ENCODE measurements at places on chromosomes 2 and 18.

GRCh38 chr2:134120406-134120732 lies 133.5 kb upstream of the MGAT5 start:
- DNase-seq, result no peak

DNA sequence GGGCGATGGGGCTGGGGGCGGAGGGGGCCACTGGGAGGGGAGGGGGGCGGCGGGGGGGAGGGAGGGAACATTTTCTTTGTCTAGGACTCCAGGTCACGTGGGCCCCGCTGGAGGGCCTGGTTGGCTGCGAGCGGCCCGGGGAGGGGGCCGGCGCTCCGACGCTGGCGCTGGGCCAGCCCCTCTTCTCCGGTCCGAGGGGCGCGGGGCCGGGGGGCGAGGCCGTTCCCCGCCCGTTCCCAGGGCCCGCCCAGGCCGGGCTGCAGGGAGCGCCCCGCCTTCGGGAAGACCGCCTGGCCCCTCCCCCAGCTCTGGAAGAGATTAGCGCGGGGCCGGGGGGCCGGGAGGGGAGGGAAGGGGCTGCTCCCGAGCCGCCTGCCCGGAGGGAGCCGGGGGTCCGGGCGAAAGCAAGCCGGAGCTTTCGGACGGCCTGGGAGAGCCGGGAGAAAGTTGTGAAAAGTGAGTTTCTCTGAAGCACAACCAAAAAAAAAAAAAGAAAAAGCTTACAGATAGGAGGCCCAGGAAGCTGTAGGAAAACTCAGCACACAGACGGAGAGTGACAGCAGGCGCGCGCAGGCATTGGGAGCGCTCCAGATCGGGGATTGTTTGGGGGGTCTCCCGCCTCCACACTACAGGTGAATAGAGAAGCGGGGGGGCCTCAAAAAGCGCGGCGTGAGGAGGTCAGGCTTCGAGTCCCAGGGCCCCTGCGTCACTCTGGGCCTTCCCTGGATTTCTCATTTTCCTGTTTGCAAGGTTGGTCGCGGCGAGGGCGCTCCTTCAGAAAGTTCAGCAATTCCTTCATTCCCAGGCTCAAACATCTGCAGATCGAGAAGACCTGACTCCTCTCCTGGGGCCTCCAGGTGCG lies 84.1 kb upstream of the POMC start:
- DNase-seq, result peak; percentile 64

GRCh38 chr18:74229891-74230290 lies 61.9 kb downstream of the CYB5A start:
- DNase-seq, result peak; percentile 92

DNA sequence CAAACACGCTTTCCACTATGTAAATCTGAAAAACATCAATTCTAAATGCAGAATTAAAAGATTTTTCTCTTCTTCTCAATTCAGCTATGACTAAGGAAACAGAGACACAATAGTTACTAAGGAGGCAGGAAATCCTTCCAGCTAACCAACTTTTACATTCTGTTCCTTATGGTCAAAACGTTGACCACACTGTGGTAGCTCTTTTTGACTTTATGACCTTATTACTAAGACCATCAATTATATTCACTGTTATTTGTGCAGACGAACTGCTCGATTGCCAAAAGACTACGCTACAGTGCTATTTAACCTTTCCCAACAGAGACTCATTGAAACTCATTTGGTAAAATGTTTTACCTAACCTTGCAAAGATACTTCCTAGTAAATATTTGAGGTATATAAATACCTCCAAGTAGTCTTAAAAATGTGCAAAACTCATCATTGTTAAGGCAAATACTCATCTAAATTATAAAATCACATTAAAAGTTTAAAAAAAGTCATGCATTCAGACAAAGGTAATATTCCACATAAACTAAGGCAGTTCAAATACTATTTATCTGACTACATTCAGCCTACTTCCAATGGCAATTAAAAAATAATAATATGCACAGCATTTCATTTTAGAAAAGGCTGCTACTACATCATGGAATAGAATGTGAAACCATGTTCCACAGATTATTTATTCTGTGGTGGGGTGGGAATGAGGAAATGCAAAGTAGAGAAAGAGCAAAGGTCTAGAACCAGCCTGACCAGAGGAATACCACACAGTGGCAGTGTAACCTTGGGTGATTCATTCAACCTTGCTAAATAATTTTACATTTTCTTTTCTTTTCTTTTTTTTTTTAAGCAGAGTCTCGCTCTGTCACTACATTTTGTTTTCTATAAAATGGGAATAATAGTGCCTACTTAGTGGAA lies 139.9 kb downstream of the THADA start:
- no peak for DNase-seq

- no peak for DNase-seq
Measured at GRCh38 chr2:146004462-146004861, 1484.5 kb upstream of the ZEB2 start.

DNA sequence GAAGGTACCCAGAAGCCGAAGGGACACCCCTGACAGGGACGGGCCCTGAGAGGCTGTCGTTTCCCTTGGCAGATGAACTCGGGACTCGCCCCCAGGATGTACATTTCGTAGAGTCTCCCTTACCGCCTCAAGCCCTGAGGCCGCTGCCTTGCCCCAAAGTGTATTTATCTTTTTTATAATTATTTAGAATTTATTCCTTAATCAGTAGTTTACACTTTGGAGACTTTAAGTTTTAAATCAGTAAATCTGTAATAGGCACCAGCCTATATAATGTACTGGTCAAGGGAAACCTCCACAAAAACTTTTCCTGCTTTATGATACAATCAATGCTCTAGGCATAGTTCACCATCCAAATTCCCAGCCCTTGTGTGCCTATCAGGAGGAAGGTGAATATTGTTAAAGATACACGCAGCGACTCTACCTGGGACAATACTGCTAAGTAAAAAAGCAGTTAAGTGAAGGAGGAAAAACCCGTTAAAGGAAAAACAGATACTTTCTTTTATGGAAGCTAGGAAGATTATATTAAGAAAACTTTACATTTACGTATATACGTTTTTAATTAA lies 848 bp downstream of the VRK2 start:
- no peak for DNase-seq

GRCh38 chr18:48902023-48902855 lies 48.5 kb downstream of the SMAD7 start:
- DNase-seq, result peak; percentile 71

DNA sequence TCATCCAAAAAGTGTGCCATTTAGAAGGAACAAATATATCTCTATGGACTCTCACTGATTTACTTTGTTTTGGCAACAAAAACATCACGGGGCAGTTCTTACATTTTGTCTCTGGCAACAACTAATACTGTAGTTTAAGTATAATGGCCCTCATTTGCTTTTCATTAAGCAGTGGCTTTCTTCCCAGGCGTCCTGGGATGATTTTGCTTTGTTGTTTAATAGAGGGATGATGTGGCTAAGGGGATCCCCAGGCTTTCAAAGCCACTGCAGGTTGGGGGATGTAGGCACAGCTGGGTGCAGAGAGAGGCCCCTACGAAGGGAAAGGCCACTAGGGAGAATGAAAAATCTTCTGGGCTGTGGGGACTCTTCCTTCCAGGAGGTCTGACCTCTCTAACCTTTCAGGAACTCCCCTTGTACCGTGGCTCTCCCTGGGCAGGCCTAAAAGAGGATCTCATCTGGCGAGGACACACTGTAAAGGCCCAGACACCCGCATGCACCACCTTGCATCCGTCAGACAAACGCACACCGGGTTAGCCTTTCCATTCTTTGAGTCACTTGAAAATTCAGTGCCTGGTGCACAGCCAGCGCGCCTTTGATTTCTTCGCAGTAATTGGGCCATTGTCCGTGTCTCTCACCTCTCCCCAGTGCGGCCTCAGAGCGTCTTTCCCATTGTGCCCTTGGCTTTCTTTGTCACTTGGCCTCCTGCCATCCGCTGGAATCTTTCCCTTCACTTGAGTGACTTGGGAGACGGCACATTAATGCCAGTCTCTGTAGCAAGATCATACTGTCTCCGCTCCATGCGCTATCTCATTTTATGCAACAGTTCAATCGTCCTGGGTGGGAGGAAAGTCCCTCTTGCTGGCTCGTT lies 40.3 kb upstream of the AFF3 start:
- DNase-seq, result no peak

DNA sequence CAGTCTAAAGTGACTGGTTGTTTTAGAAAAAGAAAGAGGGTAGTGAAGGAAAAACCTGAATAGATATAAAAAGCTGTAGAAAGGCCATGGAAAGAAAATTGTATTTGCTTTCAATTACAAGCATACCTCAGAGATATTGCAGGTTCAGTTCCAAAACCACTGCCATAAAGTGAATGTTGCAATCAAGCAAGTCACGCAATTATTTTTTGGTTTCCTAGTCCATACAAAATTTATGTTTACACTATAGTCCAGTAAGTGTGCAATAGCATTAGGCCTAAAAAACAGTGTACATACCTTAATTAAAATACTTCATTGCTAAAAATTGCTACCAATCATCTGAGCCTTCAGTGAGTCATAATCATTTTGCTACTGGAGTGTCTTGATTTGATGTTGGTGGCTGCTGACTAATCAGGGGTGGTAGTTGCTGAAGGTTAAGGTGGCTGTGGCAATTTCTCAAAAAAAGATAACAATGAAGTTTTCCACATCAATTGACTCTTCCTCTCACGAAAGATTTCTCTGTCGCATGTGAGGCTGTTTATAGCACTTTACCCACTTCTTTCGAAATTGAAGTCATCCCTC lies 2003.8 kb upstream of the PIK3C3 start:
- no peak for DNase-seq

GRCh38 chr2:192004188-192004963 lies 157.5 kb upstream of the CAVIN2 start:
- no peak for DNase-seq

GRCh38 chr18:58097121-58097906 lies 53.3 kb downstream of the NEDD4L start:
- DNase-seq, result peak; percentile 86

Measured in left lobe of liver (tissue), 2 donors.